ENCODE measurements at places on chromosomes 5 and 9.

GRCh38 chr5:160930406-160930805 is 78.4 kb upstream of the ATP10B start:
- DNase-seq = no peak

GRCh38 chr9:115640887-115641286 is 512.7 kb upstream of the PAPPA start:
- DNase-seq = no peak

GRCh38 chr5:152532714-152533113 is 127.6 kb upstream of the NMUR2 start:
- DNase-seq = no peak

DNA sequence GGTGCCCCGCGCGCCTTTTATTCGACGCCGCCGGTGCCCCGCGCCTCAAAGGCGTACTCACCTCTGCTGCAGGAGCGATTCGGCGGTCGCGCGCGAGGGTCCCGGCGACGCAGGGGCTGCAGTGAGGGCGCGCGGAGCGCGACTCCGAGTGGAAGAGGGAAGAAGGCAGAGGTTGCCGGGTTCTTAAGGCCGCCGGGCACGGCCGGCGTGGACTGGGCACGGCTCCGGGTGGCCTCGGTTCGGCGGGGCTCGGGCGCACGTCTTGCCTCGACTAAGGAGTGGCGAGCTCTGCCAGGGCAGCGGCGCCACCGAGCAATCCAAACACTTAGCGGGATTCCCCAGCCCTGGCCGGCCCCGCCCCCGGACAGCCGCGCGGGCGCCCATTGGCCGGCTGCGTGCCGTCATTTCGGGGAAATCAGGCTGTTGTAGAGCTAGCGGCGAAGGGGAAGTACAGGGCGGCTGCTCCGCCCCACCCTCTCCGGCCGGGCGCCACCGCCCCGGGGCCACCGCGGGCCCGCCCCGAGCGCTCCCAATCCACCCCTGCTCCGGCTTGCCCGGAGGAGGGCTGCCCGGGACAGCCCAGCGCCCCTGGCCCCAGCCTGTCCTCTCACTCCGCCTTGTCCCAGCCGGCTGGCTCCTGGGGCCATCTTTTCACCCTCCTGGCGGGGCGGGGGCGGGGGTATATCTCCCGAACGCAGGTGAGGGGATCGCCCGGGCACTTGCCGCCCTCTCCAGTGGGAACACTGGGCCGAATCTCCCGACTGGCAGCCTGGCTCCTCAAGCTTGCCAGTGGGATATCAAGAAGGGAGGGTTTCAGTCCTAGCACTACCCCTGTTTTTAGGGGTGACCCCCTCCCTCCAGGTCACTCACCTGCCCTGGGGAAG is at the start of gene IRF1:
Gene IRF1 (minus strand): TSS at position 290 of the 884 bp plus-strand sequence. CDS start 1,295 bp downstream, outside the sequence.
- peak; percentile 98 for DNase-seq

- no peak for DNase-seq
These were observed 1.3 kb downstream of the SLC35D2 start for GRCh38 chr9:96382175-96382574.

- DNase-seq = no peak
These were observed 143.5 kb upstream of the PPP1R2B start for GRCh38 chr5:156706631-156707030.

GRCh38 chr5:141441571-141442170 is 11.4 kb downstream of the PCDHGA12 start:
- DNase-seq = no peak

GRCh38 chr5:60026161-60026560 is 132.6 kb upstream of the PDE4D start:
- no peak for DNase-seq

GRCh38 chr9:33306037-33306436 is 15.7 kb downstream of the NFX1 start:
- no peak for DNase-seq

GRCh38 chr9:73916016-73916673 is 581.0 kb upstream of the RORB start:
- DNase-seq = no peak

GRCh38 chr5:6633469-6634245 is 417 bp downstream of the SRD5A1 start:
- no peak for DNase-seq

DNA sequence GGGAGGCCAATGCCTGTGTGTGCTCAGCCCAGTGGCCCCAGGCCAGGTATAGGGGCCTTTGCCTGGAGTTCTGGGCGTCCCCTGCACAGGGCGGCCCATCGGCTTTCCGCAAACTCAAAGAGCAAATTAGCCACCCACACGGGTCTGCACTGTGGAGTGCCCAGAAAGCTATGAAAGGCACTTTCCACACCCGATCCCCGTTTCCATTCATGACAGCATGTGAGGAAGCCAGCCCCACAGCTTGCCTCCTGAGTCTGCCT is 5.2 kb downstream of the DBH start:
- DNase-seq = no peak

DNA sequence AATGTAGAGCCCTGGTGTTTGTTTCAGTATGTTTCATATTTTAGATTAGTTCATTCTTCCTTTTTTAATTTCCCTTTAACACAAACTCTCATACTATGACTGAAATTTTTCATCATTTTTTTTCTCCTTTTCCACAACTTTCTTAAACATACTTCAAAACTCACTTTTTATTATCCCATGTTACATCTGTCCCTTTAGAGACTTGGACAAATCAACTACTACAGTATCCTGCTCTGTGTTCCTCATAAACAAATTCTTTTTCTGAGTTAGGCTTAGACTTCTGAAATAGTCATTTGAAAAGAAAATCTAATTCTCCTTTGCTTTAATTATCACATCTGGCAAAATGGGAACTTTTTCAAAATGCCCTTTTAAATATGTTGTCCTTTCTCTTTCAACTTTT is 15.3 kb downstream of the MATR3 start:
- DNase-seq = no peak

DNA sequence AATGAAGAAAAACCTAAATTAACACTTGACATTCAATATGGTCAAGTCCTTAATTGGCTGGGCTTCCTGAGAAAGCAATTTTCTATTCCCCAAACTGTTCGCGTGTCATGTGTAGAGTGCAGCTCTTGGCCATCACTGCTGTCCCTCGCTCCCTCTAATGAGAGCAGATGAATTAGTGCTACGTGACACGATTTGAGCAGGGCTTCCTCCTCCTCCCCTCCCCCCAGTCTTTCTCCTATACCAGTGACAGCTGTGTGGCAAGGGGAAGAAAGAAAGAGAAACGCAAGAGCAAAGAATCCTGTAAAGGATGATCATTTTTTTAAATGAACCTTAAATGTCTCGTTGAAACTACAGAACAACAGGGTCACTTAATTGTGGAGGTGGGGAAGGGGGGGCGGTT is 159.6 kb downstream of the BNC2 start:
- no peak for DNase-seq

DNA sequence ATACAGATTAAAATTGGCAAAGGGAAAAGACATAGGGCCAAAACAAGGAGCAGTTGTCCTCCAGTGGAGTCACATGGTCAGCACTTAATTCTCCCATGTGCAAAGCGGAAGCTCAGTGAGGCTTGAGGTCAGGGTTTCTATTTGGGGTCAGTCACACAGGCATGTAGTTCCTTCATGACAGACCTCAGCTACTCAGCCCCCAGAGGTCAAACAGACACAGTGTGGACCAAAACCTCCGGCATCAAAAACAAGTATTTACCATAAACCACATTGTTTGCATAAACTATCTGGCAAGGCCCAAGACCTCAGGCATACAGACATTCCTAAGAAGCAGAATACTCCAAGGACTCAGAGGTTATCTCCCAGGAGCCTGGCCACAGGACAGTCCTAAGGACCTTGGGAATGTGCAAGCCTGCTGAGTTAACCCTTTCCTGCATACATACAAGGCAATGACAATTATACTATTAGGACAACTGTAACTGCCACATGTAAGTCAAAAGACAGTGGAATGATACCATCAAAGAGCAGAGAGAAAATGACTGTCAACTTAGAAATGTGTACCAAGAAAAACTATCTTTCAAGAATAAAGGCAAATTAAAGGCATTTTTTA is 28.7 kb upstream of the FNIP1 start:
- DNase-seq = no peak

- DNase-seq = peak; percentile 76
These were observed 5.1 kb upstream of the CAST start for GRCh38 chr5:96657068-96657467.

DNA sequence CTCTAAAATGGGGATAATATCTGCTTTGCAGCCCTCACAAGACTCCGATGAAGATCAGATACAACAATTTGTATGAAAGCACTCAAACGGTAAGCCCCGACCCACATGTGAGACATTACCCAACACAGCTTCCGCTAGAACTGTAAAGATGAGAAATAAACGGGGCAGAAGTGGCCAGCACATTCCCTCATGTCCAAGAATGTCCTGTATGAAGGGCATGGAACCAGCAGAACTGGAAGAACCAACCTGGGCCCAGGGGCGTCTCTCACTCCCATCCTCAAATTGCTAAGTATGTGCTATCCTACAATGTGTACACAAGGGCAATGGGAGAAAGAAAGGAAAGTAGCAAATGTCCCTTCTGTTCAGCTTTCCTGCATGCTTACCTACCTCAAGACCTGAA is 33.0 kb downstream of the CCDC125 start:
- no peak for DNase-seq

All from activated CD8-positive, alpha-beta T cell treated with anti-CD3 and anti-CD28 coated beads, Interleukin-2, amount 10 ng/mL, durations not matched to agents 7 days and 5 days (primary cell).